Activated naive CD4-positive, alpha-beta T cell treated with Interleukin-2 at 50 U/mL for 16 hours (primary cell): ENCODE measurements at places on chromosomes 4 and X.

DNA sequence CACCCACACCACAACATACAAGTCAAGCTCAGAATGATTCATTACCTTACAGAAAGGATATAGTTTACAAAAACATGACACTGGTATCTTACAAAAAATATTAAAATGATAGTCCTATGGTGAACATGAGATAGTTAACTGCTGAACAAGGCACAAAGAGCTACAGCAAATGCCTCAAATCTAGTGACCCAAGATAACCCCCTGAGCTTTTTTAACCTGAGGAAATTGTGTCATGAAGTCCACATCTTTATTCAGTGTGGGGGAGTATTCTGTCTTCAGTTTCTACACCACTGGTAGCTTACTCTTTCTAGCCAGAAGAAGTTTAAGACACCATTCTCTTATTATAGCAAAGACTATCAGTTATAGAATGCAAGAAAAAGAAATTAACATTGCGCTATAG is 218.7 kb downstream of the MAPK10 start:
- no peak for DNase-seq

DNA sequence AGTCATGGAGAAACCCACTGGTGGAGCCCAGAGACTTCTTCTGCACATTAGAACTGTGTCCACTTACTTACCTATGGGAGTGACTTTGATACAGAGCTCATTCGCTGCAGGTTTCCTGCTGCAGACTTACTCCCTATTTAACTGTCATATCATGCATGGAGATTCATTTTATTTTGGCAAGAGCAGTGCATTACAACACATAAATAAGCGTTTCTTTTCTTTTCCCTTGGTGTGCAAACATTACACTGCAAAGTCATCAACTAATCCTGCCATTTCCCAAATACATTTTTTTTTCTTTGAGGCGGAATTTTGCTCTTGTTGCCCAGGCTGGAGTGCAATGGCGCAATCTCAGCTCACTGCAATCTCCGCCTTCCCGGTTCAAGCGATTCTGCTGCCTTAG is 230.9 kb upstream of the SFRP2 start:
- no peak for DNase-seq

DNA sequence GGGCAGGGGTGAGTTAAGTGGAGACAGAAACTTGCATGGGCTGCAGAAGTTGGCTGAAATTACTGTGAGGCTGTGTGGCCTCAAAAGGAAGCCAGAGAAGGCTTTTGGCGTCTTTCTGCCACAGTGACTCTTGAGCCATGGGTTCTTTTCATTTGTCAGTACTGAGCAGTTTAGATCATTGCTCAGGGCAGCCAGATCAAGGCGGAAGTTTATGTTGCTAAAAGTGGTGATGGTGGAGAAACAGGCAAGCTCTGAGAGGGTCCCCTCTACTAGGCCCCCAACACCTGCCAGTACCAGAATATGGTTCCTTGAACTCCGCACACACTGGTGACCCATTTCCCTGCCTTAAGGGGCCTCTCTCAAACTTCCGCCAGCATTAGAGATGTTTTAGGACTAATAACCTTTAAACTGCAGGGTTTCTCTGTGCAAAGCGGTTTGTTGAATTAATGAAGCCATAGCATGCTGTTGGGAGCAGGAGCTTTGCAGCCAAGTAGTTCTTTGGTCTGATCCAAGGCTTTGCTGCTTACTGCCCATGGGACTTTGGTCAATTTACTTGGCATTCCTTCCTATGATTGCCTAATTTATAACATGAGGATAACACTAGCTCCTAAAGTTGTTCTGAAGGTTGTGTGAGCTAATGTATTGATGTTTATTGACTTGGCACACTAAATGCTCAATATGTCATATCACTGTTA is 34.5 kb downstream of the RNF175 start:
- no peak for DNase-seq

DNA sequence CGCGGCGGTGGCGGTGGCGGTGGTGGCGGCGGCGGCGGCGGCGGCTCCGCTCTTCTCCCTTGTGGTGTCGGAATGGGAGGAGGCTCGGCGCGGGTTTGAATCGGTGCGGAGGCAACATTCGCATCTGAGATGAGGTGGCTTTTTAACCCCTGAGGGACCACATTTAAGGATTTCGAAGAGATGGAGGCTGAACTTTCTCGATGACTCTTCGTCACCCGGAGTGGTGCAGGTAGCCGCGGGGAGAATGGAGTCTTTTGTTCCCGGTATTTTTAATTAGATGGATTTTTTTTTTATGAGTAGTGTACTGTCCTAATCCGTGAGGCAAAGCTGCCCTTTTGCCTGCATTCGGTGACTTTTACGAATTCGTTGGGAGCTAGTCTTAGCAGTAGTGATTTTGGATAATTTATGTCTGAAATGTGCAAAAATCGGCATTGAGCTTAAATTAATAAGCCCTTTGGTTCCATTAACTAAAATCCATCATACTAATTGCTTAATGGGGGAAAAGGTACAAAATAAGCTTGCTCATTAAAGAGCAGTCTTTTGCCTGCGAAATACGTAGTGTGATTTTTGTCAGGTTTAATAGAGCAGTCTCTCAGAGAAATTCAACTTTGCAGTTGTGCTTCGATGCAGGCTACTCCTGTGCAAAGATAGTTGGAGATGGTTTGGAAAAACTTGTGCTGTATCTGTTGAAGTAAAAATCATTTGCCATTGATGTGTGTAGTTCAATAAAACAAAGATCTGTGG is 206.2 kb downstream of the TENM3 start:
- DNase-seq, result no peak

DNA sequence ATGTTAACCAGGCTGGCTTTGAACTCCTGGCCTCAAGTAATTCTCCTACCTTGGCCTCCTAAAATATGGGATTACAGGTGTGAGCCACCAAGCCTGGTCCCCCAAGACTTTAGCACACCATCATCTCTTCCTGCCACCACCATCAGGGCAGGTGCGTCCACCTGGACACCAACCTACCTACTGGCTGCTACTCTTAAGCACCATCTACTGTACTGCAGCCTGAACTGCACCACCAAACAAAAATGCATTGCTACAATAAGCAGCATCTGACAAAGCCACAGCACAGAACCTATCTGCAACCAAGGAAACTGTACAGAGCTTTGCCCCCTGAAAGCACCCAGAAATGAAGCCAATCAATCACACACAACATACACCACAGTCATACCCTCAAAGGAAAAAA is 139.7 kb downstream of the EFHC2 start:
- DNase-seq, result no peak

- DNase-seq, result no peak
These were observed 10.5 kb downstream of the TEX13B start for GRCh38 chrX:107971636-107972035.

DNA sequence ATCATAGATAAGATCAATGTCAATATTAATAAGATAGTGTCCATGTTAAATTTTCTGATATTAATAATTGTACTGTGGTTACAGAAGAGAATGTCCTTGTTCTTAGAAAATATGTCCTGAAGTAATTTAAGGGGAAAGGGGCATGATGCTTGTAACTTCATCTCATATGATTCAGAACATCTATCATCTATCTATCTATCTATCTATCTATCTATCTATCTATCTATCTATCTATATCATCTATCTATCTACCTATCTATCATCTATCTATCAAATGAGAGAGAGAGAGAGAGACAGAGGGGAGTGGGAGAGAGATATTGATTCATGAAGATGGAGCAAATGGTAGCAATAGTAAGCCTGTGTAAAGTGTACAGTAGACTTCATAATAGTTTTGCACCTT is 124.8 kb upstream of the FAT1 start:
- DNase-seq, result no peak

DNA sequence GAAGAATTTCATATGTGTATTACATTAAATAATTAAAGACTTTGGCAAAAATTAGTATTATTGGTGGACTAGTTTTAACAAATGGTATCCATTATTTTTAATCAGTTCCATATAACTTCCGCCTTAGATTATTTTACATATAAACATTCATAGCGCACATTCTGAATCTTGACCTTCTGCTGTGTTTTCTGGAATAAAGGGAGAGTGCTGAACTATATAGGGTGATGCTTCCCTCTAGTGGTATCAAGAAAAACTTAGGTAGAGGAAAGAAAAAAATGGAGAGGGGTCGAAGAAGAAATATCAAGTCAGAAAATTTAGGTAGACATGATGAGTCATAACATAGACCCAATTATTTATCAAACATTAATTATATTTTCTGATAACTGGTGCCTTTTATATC is 155.6 kb upstream of the PACRGL start:
- no peak for DNase-seq

DNA sequence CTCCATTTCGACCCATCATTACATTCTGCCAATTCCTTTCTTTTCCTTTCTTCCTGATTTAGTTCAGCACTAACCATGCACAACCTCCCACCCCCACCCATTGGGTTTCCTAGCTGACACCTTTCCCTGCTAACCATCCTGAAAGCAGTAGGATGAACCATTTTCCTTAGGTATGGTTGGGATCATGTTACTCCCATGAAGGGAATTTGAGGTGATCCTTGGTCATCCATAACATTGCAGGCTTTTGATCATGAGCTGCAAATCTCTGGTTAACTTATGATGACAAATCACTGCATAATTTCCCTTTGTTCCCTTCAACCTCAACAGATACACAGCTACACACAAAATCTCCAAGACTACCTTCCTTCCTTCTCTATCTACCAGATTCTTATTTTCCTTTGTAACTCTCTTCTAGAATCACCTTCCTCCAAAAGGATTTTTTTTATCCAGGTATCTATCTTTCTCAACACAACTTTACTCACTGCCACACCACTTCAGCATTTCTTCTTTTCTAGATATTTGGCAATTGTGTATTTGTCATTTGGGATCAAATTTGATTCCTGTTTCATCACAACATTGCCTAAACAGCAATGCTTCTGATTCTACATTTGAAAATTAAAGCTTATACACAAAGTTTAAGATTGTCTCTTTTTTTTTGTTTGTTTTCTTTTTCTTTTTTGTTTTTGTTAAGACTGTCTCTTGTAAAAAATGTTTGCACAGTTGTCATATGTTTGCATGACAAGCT is 145.1 kb downstream of the RBM47 start:
- no peak for DNase-seq

GRCh38 chr4:52265781-52266525 is 214.8 kb downstream of the SPATA18 start:
- no peak for DNase-seq

DNA sequence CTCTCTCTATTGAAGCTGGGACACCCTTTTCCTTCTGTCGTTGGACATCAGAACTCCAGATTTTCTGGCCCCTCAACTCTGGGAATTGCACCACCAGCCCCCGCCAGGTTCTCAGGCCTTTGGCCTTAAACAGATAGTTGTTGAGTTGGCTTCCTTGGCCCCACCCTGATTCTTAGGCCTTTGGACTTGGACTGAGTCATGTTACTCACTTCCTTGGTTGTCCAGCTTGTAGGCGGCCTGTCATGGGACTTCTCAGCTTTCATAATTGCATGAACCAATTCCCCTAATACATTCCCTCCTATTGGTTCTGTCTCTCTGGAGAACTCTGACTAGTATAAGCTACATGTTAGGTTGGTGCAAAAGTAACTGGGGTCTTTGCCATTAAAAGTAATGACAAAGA is 195.7 kb downstream of the GPAT3 start:
- no peak for DNase-seq

- no peak for DNase-seq
These were observed 935.0 kb upstream of the INTU start for GRCh38 chr4:126697748-126698147.

GRCh38 chr4:145909281-145909715 is 29.3 kb downstream of the ZNF827 start:
- no peak for DNase-seq

DNA sequence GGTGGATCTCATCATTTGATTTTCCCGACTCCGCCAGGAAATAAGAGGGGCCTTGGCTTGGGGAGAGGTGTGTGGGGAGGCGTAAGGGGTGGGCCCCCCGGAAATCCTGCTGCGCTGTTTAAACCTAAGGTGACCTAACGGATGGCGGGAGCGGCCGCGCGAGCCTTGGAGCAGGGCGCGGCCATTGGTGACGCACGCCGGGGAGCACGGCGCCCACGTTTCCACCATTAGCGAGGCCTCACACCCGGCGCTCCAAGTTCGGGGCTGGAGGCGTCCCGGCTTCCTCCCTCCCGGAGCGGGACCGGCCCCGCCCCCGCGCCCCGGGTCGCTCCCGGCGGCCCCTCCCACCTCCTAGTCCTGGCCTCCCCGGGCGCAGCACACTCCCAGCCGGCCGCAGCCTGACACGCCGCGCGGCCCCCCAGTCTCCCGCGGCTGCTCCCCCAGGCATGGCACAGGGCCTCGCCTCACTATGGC is at the start of gene SMS:
Gene SMS (plus strand): TSS at position 354 of the 474 bp plus-strand sequence. CDS start 116 bp downstream, at position 470.
- DNase-seq, result peak; percentile 62

DNA sequence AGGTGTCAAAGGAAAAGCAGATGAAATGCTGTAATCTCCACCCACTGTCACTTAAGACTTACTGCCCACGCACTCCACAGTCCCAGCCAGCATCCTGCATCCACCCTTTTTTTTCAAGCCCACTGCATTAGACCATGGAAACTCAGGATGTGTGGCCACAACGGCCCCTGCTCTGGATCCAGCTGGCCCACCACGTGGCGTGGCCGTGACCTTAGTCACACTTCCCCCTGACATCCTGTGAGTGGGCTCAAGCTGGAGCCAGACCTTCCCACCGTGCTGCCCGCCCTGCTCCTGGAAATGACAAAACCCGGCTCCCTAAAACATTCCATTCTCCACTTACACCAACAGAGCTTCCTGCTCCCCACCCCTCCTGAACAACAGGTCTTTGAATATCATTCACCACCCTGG is 588.3 kb upstream of the DIPK2B start:
- no peak for DNase-seq

DNA sequence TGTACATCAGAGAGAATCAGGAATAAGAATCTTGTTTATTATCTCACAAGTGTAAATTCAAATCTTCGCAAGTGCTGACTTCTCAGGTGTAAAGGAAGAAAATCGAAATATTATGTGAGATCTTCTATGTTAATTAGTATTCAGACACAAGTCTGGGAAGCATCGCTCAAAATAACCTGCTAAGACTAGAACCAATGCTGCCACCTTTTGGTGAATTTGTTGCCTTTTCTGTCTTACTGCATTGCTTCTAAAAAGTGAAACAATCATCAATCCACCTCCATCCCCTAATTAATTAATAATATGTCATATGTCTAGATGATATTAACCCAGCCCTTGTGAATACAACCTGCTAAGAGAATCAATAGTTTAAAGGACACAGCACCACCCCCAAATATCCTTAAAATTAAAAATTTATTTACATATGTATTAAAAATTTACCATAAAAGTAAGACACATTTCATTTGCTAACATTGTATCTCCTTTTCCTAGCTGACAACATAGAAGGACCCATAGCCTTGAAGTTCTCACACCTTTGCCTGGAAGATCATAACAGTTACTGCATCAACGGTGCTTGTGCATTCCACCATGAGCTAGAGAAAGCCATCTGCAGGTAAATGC is 3.5 kb downstream of the EPGN start:
- no peak for DNase-seq

- no peak for DNase-seq
These were observed 16.5 kb downstream of the GAK start for GRCh38 chr4:915595-915994.

DNA sequence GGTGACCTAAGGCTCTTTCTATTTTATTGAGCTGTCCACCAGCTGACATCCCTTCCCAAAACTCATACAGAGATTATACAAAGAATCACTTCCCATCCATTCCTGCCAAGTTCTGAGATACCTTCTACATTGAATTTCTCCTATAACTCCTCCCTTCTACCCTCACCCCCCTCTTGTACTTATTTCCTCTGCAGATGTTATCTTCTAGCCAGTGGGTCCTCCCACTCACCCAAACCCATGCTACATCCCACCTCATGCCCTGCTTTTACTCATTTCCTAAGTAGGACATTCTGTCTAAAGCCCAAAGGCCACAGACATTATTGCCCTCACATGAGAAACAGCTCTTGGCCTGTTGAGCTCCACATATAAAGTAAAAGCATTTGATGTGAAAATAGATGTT is 28.6 kb downstream of the BMX start:
- DNase-seq, result no peak
